KG1 (cell line): ENCODE measurements at places on chromosomes 3 and 15.

- no peak for DNase-seq
Measured at GRCh38 chr3:147613725-147614124, 204.6 kb downstream of the ZIC1 start.

DNA sequence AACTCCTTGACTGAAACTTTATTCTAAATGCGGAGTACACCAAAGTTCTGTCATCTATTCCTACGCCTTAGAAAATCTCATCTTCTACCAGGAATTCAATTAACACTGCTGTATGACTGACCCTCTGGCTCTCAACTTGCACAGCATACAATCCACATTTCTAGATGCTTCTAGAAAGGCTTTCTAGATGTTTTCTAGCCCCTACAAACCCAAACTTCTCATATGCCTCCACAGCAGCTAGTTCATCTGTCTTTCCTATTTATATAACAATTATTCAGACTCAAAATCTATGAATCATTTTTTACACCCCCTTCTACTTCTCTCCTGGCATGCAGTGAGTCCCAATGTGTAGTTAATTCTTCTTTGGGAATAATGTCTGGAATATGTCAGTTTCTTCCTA, 13.2 kb downstream of the INO80 start:
- no peak for DNase-seq

- DNase-seq = no peak
Measured at GRCh38 chr3:37255990-37256308, 81.6 kb upstream of the LRRFIP2 start.

DNA sequence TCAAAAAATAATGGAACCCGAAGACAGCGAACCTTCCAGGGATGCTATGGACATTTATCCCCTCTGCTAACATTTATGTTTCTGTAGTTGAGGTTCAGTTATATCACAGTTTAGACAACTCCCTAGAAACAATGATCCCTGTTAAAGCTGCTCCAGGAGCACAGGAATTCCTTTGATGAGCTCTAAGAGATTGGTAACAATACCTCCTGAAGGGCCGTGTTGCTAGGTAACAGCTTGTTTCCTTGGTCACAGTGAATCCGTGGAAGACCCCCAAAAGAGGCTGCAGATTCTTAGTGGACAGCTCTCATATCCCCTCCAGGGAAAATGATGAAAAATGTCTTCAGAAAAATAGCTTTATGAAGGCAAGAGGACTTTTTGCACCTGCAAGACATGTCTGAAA, 160.2 kb downstream of the SERPINI1 start:
- no peak for DNase-seq

DNA sequence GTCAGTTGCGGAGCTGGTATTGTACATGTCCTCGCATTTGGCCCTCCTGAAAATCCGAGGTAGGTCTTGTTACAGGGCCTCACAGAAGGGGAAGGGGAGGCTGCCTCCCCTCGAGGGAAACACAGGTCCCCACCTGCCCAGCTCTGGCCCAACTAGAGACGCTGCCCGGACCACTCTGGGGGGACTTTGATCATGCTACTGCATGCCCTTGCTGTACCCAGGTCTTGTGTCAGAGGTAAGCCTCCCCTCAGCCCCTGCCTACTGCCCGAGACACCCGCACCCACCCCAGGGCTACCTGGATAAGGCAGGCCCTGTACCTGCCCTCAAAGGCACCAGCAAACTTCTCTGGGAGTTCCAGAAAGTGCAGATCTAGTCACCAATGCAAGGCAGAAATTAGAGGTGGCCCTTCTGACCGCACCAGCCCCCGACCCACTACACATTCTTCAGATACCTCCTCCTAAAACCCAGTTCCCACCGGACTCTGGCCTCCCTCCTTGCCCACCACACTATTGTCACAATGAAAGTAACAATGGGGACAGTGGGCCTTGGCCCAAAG, 981 bp upstream of the SCAP start:
- no peak for DNase-seq

DNA sequence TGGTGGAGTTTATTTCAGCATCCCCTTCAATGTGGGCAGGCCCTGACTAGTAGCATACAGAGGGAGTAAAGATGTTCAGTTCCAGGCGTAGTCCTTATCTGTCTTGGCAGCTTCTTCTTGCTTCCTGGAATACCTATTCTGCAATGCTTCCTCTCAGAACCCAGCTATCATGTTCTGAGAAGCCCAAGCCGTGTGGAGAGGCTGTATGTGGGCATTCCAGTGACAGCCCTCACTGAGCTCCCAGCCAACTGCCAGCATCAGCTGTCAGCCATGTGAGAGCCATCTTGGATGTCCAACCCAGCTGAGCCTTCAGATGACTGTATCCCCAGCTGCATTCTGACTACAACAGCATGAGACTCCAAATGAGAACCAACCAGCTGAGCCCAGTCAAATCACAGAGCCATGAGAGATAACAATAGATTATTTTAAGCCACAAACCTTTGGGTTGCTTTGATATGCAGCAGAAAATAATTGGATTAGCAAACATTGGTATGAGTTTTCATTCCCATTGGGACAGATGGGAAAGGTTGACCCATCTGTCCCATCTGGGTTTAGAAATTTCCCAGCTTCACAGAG, 8.4 kb upstream of the CMTM7 start:
- DNase-seq = no peak

- no peak for DNase-seq
Measured at GRCh38 chr3:128521715-128522114, 28.7 kb upstream of the GATA2 start.

- no peak for DNase-seq
Measured at GRCh38 chr3:105042586-105042985, 324.1 kb upstream of the ALCAM start.

DNA sequence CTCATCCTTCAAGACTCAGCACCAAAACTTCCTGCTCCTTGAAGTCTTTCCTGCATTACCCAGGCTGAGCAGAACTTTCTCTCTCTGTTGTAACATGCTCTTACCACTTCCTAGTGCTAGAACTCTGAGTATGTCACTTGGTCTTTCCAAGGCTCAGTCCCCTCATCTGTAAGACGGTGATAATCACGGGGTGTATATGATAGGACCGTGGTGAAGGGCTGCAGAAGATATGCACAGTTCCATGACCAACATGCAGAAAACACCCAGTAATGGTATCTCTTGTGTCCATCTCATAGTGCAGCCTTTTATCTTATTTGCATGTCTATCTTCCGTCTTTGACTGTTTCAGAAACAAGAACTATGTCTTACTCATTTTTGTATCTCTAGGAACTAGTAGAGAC, 154.5 kb downstream of the ZNF621 start:
- no peak for DNase-seq

- no peak for DNase-seq
Measured at GRCh38 chr15:66631616-66632263, 65.9 kb upstream of the LCTL start.

GRCh38 chr3:85539232-85539631, 580.4 kb downstream of the CADM2 start:
- DNase-seq = no peak

- no peak for DNase-seq
Measured at GRCh38 chr15:56963126-56963525, 44.7 kb downstream of the TCF12 start.

GRCh38 chr15:94683902-94684301, 452.5 kb downstream of the MCTP2 start:
- DNase-seq = no peak

DNA sequence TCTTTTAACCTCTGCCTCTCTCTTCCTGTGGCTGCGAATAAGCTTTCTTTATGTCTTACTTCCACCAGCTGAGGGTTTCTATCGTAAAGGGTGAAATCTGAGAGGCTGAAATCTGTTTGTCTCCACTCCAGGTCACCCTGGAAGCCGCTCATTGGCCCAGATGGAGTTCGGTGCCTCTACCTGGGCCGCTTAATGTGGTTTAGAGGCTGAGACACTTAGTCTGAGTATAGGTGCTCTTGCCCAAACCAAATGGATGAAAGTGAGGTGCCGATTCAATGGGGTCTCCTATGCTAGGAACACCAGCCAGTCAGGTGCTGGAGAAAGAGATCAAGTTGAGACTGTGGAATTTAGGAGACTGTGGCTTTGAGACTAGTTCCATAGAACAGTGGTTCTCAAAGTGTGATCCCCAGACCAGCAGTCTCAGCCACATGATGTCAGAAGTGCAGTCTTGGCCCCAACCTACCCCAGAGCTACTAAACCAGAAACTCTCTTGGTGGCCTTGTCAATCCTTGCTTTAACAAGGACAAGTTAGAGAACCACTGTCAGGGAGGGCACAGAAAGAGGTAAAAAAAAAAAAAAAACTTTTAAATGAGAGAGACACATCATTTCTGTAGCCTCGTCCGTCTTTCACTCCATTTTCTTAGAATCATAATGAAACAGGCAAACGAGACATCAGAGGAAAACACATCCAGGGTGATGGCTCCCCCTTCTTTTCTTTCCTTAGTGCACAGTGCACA, 54.9 kb upstream of the CCR2 start:
- DNase-seq = no peak

- no peak for DNase-seq
Measured at GRCh38 chr3:13125092-13126015, 52.1 kb upstream of the IQSEC1 start.

DNA sequence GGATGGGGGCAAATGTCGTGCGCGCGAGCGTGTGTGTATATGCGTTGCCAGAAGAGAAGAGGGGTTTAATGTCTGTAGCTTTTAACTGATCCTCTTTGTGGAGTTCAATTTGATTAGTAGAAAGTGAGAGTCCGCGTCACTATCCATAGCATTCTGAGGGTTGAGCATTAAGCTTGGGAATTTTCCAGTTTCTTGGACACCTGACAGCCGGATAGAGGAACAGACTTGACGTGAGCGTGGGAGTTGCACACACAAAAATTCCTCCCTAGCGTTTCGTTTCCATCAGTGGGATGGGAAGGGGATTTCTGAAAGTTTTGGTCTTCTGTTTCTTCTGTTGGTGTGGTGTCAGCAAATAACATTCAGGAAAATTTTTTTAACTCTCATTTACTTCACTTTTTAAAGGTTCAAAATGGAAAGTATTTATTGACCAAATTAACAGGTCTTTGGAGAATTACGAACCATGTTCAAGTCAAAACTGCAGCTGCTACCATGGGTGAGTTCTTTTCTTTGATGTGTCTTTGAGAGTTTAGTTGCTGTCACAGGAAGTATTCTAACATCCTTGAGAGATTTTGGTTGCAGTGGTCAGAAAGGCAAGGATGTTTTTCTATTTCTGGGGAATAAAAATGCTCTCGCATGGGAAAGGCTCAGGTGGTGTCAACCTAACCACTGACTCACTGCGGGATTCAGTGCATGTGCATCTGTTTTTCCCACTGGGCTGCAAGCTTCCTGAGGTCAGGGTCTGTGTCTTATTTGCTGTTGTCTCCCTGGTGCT, 841 bp downstream of the POGLUT1 start:
- DNase-seq = no peak

GRCh38 chr15:43893956-43894355, 67.2 kb downstream of the WDR76 start:
- DNase-seq = no peak

- no peak for DNase-seq
Measured at GRCh38 chr3:37905346-37905745, 43.7 kb downstream of the CTDSPL start.

DNA sequence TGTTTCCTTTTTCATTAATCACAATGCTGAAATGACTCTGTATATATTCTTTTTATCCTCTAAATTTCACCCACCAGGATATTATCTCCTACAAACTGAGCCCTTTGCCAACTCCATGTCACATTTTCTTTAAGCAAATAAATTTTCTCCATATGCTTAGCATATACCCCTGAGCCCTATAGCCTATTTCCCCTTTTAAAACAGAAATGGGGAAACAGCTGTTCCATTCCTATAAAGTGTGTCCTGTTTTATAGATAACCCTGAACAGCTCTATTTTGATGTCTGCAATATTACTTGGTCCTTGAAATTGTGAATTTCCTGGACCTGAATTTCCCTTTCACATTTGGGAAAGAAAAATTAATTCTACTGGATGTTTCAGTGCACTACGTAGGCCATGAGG, 15.6 kb upstream of the FILIP1L start:
- DNase-seq = no peak

GRCh38 chr15:43930556-43930955, 103.8 kb downstream of the WDR76 start:
- DNase-seq = no peak

DNA sequence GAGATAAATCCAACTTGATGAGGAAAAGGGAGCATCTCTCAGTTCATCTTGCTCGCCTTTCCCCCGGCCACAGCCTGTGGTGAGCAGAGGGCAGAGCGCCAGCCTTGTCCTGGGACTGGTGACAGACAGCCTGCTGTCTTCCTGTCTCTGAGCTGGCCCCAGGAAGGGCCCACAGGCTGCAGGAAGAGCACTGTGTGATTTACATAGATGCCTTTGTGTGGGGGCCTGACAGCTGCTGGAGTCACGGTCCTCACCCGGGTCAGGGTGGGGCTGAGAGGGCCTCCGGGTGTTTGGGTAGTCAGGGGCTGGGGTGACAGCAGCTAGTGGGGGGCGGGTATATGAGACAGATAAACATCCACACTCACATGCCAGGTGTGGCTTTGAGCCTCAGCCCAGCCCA, 29.3 kb downstream of the PLA2G4D start:
- DNase-seq = no peak
